ENCODE measurements at places on chromosomes 3 and 15.

- no peaks in the 10 kb centered on the region for H3K4me1 ChIP-seq
- no peak overlapping the region for H3K4me3 ChIP-seq
- DNase-seq: no peak
Observed at GRCh38 chr3:173913974-173914421, 516.5 kb downstream of the NLGN1 start.

DNA sequence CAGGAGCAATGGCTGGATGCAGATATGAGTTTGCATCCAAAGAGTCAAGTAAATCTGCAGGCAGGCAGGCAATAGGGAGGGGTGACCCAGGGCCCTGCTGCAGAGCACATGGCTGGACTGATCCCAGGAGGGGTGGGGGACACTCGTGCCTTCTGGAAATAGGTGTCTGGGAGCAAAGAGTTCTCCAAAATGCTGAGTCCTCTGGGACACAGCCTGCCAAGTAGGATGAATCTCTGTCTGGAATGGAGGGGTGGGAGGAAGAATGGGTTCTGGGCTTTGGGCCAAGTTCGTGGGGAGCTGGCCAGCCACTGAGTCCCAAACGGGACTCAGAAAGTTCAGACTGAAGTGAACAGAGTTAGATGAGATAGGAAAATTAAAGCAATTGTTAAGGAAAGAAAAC lies 214.5 kb downstream of the MTHFS start:
- no peak overlapping the region for H3K27ac ChIP-seq
- no peak for DNase-seq
- no peaks in the 10 kb centered on the region for H3K4me1 ChIP-seq
- H3K4me3 ChIP-seq: no peak overlapping the region

DNA sequence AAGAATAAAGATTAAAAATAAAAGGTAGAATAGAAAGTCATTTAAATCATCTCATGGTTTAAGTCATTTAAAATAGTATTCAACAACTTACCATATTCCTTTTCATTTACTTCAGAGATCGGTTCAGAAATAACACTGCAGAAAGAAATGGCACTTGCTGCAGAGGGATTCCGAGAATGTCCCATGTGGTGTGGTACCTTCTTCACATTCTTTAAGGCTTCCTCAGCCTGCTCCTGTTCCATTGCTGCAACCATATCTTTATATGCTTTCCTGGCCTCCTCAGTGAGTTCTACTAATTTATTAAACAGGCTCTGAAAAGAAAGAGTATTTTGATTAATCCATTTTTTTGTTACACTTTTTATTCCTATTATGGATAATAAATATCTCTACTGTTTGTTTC lies 32.6 kb upstream of the SHC4 start:
- no peak overlapping the region for H3K4me3 ChIP-seq
- peaks cover 41% of the 10 kb centered on the region for H3K36me3 ChIP-seq
- no peaks in the 10 kb centered on the region for H3K27me3 ChIP-seq
- H3K4me1 ChIP-seq: no peaks in the 10 kb centered on the region

DNA sequence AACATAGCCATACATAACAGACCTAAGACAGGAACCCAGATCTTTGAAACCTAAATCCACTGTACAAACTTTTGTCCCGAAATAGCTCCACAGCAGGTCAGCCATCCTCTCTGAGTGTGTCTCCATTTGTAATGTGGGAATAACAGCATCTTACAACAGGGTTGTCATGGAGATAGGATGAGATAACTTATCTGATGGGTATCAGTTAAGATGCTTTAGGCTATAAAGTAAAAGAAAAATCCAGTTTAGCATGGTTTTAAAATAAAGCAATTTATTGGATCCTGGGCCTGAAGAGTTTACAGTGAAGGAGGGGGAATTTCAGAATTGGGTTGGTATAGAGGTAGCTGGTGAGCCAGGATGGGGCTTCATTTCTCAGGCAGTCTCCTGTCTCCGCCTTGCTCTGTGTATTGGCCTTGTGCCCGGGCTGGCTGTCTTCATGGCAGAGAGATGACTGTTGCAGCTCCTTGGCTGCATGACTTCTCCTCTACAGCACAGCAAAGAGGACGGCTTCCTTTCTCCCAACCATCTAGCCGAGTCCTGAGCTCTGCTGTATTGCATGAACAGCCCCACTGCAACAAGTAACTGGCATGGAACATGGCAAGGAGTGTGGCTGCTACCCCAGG lies 131.9 kb upstream of the PROK2 start:
- H3K4me1 ChIP-seq: no peaks in the 10 kb centered on the region
- H3K4me3 ChIP-seq: no peak overlapping the region
- no peaks in the 10 kb centered on the region for H3K36me3 ChIP-seq
- no peak for DNase-seq
- H3K27me3 ChIP-seq: no peaks in the 10 kb centered on the region
- no peak overlapping the region for H3K27ac ChIP-seq

- DNase-seq: no peak
- H3K36me3 ChIP-seq: no peaks in the 10 kb centered on the region
- H3K4me1 ChIP-seq: no peaks in the 10 kb centered on the region
- no peak overlapping the region for H3K27ac ChIP-seq
- H3K4me3 ChIP-seq: no peak overlapping the region
- H3K27me3 ChIP-seq: no peaks in the 10 kb centered on the region
Observed at GRCh38 chr3:10485380-10485779, 20.0 kb downstream of the ATP2B2 start.

DNA sequence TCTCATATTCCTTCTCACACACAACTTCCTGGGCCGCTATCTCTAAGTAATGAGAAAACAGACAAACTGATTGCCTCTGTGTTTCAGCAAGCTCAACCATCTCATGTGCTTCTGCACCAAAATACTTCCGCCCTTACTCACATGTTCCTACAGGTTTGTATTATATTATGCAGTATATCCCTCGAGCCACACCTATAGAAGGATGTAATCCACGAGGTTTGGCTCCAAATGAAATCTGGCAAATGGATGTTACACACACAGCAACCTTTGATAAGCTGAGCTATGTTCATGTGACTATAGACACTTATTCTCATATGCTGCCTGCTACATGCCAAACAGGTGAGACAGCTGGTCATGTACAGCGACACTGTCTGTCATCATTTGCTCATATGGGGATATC lies 22.6 kb downstream of the CCRL2 start:
- no peaks in the 10 kb centered on the region for H3K36me3 ChIP-seq
- no peak overlapping the region for H3K4me3 ChIP-seq
- no peak for DNase-seq
- H3K27me3 ChIP-seq: no peaks in the 10 kb centered on the region
- H3K27ac ChIP-seq: no peak overlapping the region

DNA sequence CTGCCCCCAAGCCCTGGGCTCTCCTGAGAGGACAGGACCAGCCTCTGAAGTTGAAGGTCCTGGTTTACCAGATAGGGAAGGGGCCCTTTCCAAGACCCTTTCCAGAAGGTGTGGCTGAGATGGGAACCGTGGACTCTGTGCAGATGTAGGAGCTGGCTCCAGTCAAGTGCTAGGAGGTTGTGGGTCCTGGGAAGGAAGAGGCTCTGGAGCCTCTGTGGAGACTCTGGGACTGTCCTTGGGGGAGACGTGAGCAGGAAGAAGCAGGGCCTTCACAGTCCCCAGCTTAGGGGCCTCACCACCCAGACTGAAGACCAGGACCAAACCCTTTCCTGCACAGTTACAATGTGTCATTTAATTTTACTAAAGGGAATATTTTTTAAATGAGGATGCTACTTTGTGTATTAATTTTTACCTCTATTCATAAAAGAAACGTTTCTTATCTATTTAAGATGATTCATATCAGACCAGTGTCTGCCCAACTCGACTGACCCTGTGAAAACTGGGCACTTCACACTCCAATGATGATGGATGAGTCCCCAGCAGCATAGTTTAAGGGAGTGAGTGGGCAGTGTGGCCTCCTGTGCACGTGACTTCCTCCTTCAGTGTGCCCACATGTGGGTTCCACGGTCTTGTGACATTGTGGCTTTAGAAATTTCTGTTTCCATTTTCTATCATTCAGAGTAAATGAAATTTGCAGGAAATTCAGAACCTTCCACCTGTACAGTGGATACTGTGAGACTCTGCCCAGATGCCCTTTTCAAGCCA lies 10.9 kb downstream of the CCR5AS start:
- no peak overlapping the region for H3K4me3 ChIP-seq
- H3K4me1 ChIP-seq: no peaks in the 10 kb centered on the region
- H3K27ac ChIP-seq: no peak overlapping the region
- no peaks in the 10 kb centered on the region for H3K27me3 ChIP-seq

- H3K27me3 ChIP-seq: no peaks in the 10 kb centered on the region
- H3K36me3 ChIP-seq: no peaks in the 10 kb centered on the region
- no peak for DNase-seq
- H3K4me3 ChIP-seq: no peak overlapping the region
- no peak overlapping the region for H3K27ac ChIP-seq
- no peaks in the 10 kb centered on the region for H3K4me1 ChIP-seq
Observed at GRCh38 chr3:9180764-9181117, 68.7 kb downstream of the SRGAP3 start.

Measured in ascending aorta (tissue), 2 donors.